NCI-H1417 treated with DMSO at 0.1 percent for 48 hours (cell line): ENCODE measurements at places on chromosomes 7 and 10.

DNA sequence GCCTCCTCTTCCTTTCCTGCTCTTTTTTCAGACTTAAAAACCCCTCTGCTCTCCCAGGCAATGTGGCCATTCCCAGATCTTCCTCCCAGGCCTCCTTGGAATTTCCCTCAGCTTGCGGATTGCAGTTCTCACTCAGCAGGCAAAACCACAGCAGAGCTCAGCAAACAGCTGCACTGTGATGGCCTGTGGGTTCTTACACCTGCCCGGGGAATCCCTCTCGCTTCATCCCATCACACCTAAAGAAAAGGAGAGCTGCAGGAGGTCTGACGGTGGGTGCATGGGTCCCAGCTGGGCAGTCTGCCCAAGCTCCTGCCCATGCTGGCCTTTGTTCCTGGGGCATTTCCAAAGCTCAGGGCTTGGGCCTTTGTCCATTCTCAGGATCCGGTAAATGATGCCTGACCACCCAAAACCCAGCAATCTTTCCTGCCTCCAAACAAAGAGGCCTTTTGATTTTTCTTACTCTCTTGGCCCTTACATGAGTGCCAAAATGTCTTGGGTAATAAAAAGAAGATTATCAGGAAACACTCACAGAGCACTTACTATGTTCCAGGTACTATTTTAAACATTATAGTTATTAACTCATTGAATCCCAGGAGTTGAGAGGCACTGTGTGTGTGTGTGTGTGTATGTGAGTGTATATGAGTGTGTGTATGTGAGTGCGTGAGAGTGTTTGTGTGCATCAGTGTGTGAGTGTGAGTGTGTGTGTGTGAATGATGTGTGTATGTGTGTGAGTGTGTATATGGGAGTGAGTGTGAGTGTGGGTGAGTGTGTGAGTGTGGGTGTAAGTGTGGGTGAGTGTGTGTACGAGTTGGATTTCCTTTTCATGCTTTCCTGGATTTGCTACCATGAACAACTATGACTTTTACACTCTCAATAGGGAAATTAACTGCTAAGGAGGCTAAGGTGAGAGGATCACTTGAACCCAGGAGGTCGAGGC, 64.5 kb upstream of the PODXL start:
- DNase-seq = no peak

- DNase-seq = no peak
Measured at GRCh38 chr7:2638224-2638991, 6.6 kb downstream of the TTYH3 start.

GRCh38 chr7:43391518-43391917, 191.4 kb upstream of the STK17A start:
- no peak for DNase-seq

GRCh38 chr10:101140950-101141615, 10.0 kb downstream of the TLX1 start:
- no peak for DNase-seq

DNA sequence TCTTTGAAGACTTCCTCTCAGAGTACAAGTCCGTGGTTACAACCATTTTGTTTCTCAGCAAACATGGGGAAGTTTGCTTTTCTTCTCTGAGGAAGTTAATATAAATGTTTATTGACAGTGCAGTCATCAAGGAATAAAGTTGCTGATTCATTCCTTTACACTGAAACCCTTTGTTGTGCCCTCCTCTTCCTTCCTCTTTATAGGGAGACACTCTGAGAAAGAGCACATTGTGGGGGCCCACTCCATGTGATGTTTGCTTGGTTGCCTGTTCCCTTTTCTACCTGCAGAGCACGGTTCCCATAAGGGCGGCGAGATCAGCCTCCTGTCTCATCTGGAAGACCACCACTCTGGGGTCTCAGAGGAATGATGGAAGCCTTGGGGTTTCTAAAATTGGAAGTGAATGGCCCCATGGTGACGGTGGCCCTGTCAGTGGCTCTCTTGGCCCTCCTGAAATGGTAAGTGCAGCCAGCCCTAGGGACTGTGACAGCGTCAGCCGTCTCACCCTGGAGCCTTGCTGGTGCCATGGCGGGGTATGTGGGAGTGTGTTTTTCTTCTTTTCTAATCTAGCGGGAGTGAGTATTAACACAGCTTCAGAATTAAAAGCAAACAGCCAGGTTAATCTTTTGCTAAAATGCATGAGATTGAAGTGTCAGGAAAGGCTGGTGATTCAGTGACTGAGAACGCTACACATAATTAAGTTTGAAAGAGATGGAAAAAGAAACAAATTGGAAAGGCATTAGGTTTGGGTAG, at the start of gene TBXAS1:
TSS of gene TBXAS1 (plus strand) at position 240 of the 750 bp plus-strand sequence. CDS start at position 367, 127 bp downstream.
- no peak for DNase-seq

DNA sequence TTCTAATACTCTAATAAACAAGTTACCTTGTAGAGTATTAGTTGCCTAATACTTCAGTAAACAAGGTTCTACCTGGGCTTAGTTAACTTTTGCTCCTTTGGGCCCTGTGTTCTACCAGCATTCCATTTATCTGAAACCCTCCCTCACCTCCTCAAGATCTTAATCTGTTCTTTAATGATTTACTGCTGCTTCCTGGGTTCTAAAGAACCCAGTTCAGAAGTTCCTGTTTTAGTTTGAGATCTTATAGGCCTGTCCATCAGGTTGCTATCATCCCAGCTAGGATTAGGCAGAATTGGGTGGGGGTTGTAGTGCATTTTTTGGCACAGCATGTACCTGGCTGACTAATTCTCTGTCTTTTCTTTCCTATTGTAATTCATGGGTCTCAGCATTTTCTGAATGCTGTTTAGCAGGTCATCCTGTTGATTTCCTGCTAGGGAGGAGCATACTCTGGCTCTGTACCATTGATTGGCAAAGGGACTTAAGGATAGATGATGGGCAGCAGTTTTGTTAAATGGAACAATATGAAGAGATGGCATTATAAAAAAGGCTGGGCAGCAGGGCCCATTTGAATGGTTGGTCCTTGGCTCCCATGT, 53.7 kb upstream of the TMEM248 start:
- DNase-seq = no peak

- DNase-seq = no peak
Measured at GRCh38 chr10:50396491-50397311, 145.4 kb upstream of the ASAH2 start.

DNA sequence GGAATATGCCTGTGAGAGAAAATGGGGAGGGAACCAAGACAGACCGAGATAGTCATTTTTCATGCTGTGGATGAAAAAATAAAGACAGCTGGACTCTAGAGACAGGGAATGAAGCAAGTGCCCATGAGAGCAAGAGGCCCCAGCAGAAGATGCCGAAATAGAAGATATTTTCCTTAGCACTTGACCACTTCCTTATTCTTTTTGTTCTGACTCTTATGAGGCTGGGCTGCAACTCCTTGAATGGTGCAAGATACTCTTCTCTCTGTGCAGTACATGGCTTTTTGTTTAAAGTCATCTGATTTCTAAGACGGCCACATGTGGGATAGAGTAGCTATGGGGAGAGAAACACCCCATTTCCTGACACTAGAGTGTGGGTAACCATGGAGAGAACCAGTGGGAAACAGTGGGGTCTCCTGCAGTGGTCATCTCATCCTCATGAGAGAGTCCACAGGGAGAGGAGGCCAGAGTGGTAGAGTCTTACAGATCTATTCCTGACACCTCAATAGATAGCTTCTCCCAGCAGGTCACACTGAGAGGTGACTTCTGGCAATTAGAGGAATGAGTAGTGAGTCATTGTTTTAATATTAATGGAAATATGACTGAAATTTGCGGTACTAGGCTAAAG, 18.0 kb upstream of the VCL start:
- DNase-seq = no peak

GRCh38 chr7:136976504-136977251, 108.2 kb downstream of the CHRM2 start:
- no peak for DNase-seq

DNA sequence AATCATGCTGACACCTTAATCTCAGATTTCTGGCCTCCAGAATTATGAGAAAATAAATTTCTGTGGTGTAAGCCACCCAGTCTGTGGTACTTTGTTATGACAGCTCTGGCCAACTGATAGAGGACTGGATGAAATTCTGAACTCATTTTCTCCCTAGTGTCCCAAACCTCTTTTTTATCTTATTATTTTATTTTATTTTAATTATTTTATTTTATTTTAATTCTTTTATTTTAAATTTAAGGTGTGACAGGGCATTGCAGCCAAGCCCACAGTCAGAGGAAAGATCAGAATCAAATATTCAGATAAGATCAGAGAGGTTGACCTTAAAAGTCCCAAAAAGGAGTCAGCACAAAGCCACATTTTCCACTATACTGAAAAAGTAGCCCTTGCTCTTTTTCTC, 228.1 kb downstream of the TFEC start:
- DNase-seq = no peak

DNA sequence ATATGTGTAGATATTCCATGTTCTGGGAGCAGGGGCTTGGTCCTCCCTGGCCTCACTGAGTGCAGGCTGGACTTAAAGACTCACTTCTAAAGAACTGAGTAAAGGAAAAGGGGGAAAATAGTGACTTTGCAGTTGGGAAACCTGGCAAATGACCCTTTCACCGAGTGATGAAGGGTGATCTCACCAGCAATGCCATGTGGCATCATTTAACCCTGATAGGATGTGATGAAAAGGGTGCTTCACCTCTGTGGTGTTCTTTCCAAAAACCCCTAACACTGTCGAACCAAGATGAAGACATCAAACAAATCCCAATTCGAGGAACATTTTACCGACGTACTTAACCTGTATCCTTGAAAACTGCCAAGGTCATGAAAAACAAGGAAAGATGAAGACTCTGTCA, 71.9 kb downstream of the AOAH start:
- no peak for DNase-seq

DNA sequence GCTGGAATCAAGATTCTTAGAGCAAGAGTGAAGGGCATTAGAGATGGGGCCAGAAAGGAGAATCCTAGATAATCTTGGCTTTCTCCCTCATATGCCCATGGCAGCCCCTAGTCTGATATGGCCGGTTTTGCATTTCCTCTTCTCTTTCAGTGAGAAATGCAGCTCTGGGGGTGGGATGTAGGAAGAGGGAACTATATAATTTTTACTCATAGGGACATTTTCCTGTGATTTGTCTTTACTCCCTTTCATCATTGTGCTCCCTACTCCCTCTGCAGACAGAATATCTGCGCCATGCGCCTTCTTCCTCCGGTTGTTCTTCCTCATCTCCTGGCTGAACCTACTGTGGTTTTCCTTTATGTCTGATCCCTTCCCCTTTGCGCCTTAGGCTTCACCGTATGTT, 16.8 kb upstream of the CHCHD1 start:
- no peak for DNase-seq

DNA sequence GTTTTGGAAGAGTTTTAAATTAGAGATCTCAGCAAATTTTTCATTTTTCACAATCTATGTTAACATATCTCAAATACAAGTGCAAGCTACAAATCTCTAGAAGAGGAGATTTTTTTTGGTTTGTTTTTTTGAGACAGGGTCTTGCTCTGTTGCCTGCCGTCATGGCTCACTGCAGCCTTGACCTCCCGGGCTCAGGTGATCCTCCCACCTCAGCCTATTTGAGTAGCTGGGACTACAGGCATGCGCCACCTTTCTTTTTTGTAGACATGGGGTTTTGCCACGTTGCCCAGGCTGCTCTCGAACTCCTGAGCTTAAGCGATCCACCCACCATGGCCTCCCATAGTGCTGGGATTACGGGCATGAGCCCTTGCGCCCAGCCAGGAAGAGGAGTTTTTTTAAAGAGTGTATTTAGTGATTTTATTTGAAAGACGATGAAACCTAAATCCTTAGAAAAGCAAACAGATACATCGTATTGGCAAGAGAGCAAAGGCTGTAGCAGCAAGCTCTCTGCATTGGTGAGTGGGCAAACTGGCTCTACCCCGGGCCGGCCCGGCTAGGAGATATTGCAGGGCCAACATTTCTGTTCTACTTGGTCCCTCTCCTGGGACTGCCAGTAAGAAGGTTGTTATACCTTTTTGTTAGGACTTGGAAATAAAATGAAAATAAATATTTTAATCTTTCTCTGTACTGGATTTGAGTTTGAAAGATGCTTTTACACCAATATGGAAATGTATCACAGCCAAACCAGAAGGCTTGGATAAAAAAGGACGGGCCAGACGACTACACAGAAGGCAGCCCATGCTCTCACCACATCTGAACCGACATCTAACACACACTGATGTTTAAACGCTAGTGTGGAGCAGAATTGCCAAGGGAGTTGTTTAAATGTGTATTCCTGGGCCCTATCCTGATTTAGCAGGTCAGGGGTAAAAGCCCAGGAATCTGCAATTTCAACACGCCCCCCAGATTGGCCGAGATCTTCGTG, 49.6 kb upstream of the RHEB start:
- no peak for DNase-seq

DNA sequence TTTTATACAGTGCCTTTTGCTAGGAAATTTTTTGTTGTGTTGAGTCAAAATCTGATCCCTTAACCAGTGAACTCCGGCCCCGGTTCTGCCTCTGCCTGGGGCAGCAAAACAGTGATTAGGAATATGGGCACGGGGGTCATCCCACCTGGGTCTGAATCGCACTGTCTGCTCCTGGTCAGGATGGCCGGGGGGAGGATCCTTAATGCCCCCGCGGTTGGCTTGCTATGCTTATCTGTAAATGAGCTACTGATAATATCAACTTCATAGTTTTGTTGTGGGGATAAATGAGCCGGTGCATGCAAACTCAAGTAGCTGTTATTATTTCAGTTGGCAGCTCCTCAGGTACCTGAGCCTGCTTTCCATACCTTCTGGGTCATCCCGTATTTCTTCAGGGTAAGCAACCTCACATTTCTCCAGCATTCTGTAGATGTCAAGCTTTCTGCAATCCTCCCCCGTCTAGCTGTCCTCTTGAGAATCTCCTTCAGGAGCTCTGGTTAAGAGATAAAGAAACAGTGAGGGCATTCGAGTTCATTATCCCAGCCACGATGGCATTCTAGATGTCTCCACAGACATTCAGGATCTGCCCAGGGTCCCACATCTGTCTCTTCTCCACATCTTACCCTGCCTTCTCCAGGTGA, 592.2 kb downstream of the SDK1 start:
- no peak for DNase-seq

DNA sequence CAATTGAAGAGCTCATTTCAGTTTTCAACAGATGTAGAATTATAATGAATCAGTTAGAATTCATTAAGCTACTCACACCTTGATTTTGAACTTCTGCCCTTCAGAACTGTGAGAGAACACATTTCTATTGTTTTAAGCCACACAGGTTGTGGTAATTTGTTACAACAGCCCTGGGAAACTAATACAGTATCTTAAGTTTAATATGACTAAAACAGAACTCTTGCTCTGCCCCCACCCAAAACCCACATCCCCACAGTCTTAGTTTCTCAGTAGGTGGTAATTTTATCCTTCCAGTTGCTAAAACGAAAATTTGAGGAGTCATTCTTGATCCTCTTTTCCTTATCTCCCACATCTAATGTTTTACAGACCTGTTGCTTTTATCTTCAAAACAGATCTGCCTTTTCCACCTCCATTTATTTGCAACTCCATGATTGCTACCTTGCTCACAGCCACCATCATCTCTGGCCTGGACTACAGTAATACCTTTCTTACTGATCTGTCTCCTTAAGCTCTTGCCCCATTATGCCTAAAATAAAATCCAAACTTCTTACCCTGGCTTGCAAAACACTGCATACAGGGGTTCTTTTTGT, 72.8 kb upstream of the NXPH1 start:
- no peak for DNase-seq
